ENCODE measurements at places on chromosomes 4 and X.

DNA sequence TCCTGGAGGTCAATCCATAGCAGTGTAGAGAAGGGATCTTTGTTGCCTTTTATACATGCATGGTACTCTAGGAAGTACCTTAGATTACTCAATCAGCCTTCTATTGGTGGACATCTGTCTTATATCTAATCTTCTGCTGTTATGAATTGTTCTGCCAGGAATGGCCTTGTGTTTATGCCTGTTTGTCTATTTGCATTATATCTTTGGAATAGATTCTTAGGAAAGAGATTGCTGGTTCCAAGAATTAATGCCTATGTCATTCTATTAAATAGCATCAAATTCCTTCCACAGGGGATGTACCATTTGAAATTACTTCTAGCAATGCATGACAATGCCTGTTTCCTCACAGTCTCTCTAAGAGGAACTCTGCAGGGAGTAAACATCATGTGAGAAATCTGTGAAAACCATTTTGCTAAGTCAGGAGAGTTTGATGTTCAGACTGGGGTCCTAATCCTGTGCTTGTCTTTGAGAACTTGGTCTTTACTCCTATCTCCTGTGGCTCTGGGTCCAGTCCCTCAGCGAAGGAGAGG lies 42.5 kb downstream of the BEX3 start:
- no peak for DNase-seq

DNA sequence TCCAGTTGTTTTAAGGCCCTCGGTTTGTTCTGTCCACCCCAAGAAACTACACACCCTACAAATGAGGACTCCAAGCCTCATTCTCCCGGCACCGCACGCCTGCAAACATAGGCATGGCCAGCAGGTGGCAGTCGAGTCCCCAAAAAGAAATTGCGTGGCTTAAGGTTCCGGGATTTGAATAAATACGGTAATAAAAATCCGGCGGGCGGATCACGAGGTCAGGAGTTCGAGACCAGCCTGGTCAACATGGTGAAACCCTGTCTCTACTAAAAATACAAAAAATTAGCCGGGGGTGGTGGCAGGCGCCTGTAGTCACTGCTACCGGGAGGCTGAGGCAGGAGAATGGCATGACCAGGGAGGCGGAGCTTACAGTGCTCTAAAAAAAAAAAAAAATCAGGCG lies 21.8 kb upstream of the CSF2RA start:
- peak; percentile 97 for DNase-seq

- no peak for DNase-seq
These were observed 233.3 kb downstream of the USP46 start for GRCh38 chr4:52425751-52426326.

- DNase-seq: no peak
These were observed 246.0 kb upstream of the ARSJ start for GRCh38 chr4:114225436-114225835.

- DNase-seq: no peak
These were observed 830 bp upstream of the SHROOM2 start for GRCh38 chrX:9785254-9785943.

DNA sequence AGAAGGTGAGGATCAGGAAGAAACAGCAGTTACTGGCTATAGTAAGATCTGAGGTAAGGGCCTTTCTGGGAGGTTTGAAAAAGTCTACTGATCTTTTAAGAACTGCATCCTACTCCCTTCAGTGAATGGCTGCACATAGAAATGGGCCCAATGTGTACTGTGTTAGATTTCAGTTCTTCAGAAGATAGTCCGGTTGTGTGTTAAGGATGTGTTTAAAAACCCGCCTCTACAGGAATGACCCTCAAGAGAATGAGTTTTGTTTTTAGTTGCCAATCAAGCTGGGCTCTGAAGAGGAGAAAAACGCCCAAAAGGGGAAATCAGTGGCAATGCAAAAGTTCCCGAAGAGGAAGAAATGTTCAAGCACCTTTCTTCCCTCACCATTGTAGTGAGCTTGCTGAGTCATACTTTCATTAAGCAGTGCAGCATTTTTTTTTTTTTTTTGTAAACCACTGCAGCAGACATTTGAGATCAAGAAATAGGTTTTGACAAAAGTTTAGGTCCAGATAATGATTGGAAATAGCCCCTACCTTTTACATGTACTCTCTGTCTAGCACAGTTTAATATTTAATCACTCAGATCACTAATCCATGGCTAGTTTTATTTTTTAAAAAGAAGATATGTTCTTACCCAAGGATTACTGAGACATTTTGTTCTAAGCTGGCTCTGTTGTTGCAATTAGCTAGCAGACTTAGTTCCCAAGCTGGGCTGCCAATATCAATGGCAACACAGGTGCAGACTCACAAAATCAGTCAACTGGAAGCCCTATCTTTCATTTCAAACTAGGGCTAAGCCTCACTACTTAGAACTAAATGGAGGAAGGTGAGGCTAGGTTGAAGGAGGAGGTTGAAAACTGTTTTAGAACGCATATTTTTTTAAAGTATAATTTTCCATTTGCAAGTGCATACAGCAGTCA lies 7.0 kb upstream of the TRPC5OS start:
- no peak for DNase-seq

- DNase-seq: no peak
These were observed 121.0 kb downstream of the ENPP6 start for GRCh38 chr4:184096561-184097240.

- DNase-seq: no peak
These were observed at the start of gene CXCL1 for GRCh38 chr4:73869130-73870055. TSS of gene CXCL1 (plus strand) at chr4:73869393. CDS start at chr4:73869471, 78 bp downstream.

DNA sequence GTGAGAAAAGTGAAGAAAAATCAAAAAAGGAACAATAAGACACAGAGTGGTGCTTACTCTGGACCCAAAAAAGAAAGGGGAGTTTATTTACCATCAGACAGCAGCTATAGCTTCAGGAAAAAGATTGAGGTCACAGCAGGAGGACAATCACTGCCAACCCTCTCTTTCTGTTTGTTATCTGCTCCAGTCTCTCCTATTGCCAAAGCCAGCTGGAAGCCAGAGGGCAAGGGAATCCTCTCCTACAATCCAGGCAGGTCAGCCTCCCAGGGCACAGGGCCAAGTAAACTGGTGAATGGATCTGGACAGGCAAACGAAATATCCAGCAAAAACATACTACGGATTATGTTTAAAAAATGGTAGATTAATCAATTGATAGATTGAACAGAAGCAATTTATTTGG lies 306.9 kb upstream of the SLIT2 start:
- DNase-seq: no peak

DNA sequence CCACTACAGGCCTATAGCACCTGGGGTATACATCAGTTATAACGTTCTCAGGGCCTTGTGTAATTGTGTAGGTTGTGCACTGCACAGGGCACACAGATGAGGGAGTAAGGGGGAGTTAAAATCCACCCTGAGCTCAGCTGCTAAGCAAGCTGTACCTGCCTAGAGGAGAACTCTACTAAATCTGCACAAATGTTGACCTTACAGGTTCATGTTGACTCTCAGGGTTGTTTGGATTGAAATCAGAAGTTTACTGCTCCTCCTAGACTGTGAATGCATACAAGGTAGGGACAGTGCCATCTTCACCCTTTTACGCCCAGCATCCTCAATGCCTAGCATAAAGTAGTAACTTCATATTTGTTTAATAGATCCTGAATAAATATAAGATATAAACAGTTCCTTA lies 89.8 kb downstream of the SMARCA1 start:
- no peak for DNase-seq

DNA sequence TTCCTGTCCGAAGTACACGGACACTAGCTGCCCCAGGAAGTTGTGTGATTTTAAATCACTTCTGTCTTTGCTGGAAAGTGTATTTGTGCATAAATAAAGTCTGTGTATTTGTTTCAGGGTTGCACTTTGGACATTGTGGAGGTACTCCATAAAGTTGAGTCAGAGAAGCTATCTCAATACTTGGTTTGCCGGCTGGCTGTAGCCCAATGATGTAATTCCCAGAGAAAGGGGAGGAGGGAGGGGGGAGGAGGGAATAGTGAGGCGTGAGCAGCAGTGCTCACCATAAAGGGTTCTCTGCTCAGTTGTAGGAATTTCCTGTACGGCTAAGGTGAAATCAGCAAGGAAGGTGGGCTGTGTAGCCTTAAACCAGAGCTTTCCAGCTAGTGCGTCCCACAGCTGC lies 7.5 kb downstream of the APEX2 start:
- no peak for DNase-seq

DNA sequence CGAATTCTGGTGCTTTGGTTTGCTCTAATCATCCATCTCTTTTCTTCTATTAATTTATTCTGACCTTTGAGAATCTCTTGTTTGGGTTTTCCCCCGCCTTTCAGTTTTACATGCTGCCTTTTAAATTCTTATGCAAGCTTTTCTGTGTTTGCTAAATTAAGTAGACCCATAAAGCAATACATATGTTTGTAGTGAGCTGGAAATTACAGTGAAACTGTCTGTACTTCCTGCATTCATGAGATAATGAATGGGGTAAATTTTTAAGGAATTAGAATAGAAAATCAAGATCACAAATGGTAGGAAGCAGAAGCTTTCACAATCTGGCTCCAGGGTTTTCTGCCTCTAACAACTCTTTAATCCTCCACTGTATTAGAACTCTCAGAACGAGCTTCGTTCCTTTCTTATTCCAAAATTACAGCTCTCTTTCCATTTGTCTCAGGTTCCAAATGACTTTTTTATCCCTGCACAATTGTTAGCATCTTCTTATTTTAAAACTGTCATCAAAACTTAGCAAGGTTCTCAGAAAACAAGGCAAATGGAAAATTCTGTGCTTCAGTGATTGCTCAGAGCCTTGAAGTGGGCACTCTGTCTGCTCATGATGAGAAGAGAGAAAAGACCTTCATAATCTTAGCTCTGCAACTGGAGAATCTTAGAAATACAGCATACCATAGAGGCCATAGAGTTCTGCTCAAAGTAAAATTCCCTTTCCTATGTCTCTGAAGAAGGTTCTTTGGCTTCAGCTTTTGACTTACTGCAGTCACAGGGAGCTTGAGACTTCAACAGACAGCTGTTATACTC lies 108.2 kb downstream of the EGF start:
- no peak for DNase-seq

DNA sequence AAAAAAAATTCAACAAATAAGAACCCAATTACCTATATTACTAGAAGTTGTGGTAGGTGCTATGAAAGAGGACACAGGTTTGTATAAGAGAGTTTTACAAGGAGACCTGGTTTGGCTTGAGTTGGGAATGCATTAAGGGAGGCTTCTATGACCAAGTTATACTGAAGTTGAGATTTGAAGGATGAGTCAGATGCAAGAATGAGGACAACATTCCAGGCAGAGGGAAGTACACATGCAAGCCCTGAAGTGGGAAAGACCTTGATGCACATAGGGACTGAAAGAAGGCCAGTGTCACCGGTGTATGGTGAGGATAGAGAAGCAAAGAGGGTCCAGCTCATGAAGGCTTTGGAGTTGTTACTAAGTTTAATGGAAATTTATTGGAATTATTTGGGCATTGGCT lies 52.2 kb downstream of the ANK2 start:
- no peak for DNase-seq

DNA sequence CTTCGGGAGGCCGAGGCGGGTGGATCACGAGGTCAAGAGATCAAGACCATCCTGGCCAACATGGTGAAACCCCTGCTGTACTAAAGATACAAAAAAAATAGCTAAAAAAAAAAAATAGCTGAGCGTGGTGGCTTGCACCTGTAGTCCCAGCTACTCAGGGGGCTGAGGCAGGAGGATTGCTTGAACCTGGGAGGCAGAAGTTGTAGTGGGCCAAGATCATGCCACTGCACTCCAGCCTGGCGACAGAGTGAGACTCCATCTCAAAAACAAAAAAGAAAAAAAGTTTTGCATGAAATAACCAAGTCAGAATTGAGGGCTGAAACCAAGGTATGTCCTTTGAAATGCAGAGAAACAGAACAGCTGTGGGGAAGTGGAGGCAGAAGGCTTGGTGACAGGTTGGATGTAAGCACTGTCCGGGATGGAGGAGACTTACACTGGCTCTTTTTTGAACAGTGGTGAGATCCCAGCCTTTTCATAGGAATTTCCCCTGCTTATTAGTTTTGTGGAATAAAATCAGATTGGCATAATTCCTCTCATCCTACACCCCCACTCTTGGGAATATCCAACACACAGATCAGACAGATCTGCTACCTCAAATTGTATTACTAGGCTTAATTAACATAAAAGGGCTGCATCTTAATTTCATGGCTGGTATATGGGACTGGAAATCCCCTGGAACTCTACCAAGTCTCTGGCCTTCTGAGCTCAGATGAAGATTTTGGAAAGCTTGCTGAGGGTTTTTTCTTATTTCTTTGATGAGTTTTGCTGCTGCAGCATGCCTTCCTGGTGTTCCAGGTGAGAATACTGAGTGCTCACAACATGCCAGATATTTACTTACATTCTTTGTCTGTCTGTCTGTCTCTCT lies 18.8 kb upstream of the C4orf36 start:
- DNase-seq: no peak

- no peak for DNase-seq
These were observed 140.1 kb downstream of the EDA2R start for GRCh38 chrX:66498672-66499296.

DNA sequence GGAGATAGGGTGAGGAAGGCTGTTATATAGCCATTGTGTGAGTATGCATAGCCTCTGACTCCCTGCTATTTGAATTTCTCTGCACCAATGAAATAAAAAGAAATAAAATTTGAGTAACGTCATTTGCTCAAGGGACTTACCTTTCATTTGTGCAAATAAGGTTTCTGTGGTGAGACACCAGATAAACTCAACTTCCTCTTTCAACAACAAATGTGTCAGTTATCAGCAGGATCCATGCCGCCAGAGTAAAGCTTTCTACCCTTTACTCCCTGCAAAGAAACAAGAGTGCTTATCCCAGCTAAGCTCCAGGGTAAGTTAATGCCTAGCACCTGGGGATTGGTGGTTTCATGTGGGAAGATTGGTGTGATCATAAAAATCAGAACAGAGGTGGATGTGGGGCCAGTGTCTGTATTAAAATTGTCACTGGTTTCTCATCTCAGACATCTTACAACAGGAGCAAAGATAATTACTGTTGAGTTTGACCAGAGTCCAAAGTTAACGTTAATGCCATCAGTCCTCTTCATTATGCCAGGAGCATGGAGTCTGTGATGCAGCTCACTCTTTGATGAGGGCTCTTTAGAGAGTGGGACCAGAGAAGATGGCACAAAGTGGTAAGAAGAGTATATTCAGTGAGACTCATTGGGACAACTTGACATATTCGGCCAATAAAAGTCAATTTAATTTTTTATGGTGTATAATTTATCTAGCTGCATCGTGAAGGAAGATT lies at the start of gene P2RY10:
Gene P2RY10 (plus strand): TSS at position 206 of the 727 bp plus-strand sequence. CDS start 15,130 bp downstream, outside the sequence.
- no peak for DNase-seq

GRCh38 chr4:47642985-47643760 lies 158.1 kb downstream of the ATP10D start:
- DNase-seq: no peak

GRCh38 chr4:81905971-81906370 lies 434.3 kb upstream of the RASGEF1B start:
- no peak for DNase-seq

DNA sequence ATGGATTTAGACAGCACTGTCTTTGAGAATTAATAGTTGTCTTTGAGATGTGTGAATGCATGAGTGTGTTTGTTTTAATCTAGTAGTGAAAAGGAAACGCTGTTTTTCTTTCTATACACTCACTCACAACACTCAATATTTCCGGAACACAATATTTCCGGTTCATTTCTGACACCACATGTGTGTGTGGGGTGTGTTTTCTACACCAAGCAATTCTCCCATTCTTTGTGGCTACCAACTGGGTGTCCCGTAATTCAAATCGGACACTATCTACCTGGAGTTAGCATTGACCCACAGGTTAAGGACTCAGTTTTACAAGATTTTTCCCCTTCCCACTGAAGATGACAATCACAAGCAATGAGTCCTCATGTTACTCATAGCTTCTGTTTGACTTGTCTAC lies 113.9 kb downstream of the SNCA start:
- no peak for DNase-seq

- no peak for DNase-seq
These were observed 139.6 kb downstream of the SOWAHB start for GRCh38 chr4:76758290-76758882.

GRCh38 chr4:183876268-183876934 lies 28.7 kb upstream of the STOX2 start:
- DNase-seq: no peak

All from activated CD8-positive, alpha-beta memory T cell treated with anti-CD3 and anti-CD28 coated beads for 24 hours (primary cell).